ENCODE measurements at places on chromosomes 7 and 10. TPM values are rescaled to one million over a fixed set of nuclear protein-coding genes. Genes with fewer than 3 reads are reported as not detected.

Gene MICALL2
- 6.2 TPM for total RNA-seq

Gene NPVF
- not detected for total RNA-seq

Gene SPRN
- total RNA-seq, result not detected

Gene MMRN2
- total RNA-seq, result 0.21 TPM

Gene HOXA1
- total RNA-seq, result 0.07 TPM

Gene CUBN
- total RNA-seq, result 0.71 TPM

Gene FANK1
- total RNA-seq, result 2.7 TPM

Gene PDZD8
- 33.8 TPM for total RNA-seq

Gene OR2A1
- not detected for total RNA-seq

Gene LLCFC1
- total RNA-seq, result not detected

Gene GRID1
- total RNA-seq, result not detected

Gene MYL10
- not detected for total RNA-seq

Gene TEX47
- not detected for total RNA-seq

Gene OPN4
- total RNA-seq, result not detected

Gene PNLIPRP1
- total RNA-seq, result not detected

Gene LOXL4
- 2.0 TPM for total RNA-seq

Gene GOT1
- total RNA-seq, result 77.2 TPM

All from nasal cavity respiratory epithelium epithelial cell of viscerocranial mucosa (primary cell).